Hematopoietic multipotent progenitor cell treated with erythropoietin and hydrocortisone succinate and interleukin-3 and kit ligand, for 4 days (in vitro differentiated cells): ENCODE measurements at places on chromosomes 6 and 20.

DNA sequence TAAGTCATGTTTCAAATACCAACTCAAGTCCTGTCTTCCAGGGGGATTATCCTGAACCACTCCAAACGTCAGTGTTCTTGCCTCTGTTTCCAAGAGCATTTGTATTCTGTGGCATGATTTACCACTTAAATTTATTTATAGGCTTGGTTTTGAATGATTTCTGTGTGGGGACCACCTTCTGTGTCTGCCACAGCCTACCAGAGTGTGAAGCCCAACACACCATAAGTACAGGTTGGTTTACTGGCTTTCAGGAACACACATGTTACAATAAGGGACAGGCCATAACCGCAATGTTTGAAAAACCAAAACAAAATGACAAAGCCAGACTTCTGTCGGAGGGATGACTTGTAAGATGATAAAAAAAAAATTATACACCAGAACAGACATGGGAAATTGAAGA lies 56.5 kb upstream of the MAP3K7 start:
- DNase-seq = peak; percentile 33

DNA sequence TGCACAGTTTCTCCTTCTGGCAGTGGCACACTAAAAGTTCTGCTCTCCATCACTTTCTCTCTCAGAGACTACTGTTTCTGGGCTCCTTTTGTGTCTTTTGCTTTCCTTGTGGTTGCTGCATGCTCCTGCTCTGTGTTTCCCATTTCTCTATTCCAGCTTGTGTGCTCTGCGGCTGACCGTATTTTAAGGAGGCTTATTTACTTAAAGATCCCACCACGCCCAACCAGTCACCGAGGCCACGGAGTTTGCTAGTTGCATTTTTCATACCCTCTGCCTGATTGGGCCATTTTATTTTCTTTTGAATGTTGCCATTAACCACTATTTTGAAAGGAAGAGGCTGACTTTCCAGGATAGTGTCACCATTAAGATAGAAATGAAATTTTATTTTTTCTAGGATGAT lies 626.4 kb upstream of the MMS22L start:
- no peak for DNase-seq

DNA sequence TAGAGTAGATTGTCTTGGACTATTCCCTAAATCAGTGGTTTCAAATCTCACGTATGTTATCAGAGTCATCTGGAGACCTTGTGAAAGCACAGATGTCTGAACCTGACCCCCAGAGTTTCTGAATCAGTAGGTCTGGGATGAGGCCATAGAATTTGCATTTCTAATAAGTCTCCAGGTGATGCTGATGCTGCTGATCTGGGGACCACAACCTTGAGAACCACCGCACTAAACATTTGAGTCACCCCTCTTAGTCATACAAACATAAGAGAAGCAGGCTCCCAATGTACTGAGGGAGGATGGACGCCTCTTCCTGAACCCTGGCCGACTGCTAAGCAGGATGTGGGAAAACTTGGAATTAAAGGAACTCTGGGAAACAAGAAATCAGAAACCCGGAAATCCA lies 187.8 kb upstream of the PRDM1 start:
- no peak for DNase-seq

DNA sequence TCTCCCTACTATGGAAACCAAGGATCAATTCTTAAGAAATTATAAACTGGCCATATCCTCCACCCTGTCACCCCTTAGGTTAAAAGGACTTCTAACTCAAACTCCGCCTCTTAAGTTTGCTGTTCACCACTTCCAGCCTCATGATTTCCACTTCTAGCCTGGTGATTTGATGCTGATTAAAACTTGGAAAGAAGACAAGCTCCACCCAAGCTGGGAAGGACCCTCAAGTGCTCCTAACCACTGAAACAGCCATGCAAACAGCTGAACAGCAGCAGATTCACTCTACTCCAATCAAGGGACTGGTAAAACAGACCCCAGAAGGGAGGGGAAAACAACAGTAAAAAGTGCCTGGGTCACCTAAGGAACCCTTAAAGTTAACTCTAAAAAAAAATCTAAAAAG lies 10.3 kb downstream of the LCA5 start:
- DNase-seq = no peak

DNA sequence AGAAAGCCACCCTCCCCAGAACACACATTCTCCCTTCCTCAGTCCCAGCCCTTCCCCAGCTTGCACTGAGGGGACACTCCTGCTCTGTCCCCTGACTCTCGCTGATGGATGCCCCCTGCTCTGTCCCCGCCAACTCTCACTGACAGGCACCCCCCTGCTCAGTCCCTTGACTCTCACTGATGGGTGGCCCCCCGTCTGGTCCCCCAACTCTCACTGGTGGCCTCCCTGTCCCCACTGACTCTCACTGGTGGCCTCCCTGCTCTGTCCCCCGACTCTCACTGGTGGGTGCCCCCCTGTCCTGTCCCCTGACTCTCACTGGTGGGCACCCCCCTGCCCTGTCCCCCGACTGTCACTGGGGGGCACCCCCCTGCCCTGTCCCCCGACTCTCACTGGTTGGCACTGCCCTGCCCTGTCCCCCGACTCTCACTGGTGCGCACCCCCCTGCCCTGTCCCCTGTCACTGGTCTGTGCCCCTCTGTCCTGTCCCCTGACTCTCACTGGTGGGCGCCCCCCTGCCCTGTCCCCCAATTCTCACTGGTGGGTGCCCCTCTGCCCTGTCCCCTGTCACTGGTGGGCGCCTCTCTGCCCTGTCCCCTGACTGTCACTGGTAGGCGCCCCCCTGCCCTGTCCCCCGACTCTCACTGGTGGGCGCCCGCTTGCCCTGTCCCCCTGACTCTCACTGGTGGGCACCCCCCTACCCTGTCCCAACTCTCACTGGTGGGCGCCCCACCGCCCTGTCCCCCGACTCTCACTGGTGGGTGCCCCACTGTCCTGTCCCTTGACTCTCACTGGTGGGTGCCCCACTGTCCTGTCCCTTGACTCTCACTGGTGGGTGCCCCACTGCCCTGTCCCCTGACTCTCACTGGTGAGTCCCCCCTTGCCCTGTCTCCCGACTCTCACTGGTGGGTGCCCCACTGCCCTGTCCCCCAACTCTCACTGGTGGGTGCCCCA lies 60.9 kb downstream of the GINS1 start:
- DNase-seq = no peak

DNA sequence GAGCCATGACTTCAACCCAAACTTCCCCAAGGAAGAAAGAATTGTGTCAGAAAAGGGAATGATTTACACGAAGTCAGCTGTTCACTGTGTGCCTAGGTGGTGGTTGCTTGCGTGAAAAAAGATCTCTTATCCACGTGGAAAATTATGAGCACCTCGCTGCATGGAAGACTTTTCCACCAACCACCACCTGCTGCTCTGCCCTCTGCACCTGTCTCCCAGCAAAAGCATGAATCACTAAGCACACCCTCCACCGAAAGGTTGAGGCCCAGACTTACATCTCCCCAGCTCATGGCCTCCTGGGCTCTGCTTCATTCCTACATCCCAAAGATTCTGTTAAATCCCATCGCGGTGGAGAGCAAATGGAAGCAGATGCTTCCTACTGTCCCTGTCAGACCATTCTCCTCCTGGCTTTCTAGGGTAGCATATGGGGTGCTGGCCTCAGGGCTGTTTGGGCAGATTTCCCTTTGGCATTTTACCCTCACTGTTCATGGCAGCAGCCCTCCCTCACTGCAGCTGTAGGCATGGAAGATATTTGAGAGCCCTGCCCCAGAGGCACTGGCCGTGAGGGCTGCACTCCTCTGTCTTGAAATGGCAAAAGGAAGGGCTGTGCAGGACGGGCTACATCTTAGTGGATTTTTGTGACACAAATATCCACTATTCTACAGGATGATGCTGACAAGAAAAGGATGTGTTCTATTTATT lies 37.6 kb upstream of the CST5 start:
- DNase-seq = no peak

GRCh38 chr20:46261456-46262253 lies 46.6 kb downstream of the CDH22 start:
- no peak for DNase-seq

DNA sequence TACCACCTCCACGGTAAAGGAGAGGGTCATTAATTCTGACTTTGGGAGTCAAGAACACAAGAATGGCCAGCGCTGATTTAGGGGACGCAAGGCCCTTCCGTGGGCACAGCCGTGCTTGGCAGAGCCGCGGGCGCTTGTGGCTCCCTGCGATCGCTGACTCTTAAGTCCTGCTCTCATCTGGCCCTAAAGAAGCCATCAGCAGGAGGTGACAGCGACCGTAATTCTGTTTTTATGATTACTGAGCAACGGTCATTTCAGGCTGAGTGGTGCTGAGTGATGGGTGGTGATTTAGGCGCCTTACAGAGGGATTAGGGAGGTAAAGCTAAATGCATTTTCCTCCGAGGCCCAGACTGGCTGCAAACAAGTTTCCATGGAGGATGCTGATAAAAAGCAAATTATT lies 364.6 kb upstream of the SULF2 start:
- no peak for DNase-seq

- no peak for DNase-seq
Observed at GRCh38 chr20:11894062-11894461, 23.6 kb upstream of the BTBD3 start.

- DNase-seq = no peak
Observed at GRCh38 chr20:8782804-8783203, 286.1 kb upstream of the PLCB4 start.

DNA sequence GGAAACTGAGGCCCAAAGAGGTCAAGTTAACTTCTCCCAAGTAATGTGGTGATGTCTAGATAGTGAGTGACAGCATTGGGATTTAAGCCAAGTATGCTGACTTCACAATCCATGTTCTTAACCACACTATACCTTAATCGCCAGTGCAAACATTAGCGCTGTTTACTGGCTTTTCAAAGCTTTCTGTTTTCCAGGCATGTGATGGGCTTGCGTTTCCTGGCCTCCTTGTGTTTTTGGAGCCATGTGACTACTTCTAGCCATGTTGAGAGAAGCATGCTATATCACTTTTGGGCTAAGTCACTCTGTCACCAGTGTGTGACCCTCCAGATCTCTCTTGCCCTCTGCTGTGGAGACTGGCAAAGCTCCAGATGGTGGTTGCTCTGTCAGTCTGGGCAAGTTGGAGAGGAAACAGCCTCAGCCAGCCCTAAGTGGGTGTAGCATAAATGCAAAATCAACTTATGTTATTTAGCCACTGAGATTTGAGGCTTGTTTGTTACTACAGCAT lies 76.9 kb downstream of the ANKRD6 start:
- DNase-seq = peak; percentile 88

DNA sequence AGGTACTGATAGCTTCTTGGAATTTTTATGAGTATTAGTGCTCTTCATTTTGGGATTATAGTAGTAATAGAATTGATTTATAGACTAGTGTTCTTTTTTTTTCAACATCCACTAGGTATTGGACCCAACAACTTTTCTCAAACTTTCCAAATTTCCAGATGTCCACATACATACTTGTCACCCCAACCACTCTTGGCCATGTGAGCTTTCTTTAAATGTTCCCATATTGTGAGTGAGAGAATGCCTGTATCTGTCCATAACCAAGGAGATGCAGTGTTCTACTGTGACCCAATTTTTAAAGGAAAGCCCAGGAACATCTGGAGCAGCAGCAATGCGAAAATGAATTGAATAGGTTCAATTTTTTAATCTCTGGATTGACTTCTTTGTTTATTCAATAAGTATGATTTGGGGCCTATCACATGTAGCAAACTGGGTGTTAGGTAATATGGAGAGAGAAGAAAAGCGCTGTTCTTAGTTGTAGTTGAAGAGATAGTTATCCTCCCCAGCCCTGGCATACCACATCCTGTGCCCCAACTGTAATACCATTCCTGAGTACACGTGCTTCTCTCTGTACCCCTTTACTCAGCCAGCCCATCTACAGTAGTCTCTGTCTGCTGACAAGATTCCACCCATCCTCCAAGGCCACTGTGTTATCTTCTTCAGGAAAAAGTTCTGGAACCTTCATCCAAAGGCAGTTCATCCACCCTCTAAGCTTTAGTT lies 116.8 kb upstream of the SUPT3H start:
- peak; percentile 88 for DNase-seq

- peak; percentile 28 for DNase-seq
Observed at GRCh38 chr20:51938559-51939258, 136.4 kb upstream of the SALL4 start.

DNA sequence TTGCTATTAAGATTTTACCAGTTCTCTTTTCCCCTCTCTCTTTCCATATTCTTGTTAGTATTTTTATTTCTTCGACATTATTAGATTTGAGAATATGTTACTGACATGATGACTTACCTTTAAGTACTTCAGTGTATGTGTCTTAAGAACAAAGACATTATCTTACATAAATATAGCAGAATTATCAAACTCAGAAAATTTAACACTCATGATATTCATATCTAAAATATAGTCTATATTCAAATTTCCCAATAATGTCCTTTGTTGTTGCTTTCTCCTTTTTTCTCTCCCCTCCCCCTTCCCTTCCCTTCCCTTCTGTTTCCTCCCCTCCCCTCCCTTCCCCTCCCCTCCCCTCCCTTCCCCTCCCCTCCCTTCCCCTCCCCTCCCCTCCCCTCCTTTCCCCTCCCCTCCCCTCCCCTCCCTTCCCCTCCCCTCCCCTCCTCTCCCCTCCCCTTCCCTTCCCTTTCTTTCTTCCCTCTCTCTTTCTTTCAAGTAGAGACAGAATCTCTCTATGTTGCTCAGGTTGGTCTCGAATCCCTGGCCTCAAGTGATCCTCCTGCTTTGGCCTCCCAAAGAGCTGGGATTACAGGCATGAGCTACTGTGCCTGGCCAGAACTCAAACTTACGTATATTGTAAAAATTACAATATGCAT lies 56.5 kb downstream of the RSPH3 start:
- DNase-seq = no peak

GRCh38 chr6:46184114-46184513 lies 13.3 kb upstream of the ENPP5 start:
- DNase-seq = no peak

DNA sequence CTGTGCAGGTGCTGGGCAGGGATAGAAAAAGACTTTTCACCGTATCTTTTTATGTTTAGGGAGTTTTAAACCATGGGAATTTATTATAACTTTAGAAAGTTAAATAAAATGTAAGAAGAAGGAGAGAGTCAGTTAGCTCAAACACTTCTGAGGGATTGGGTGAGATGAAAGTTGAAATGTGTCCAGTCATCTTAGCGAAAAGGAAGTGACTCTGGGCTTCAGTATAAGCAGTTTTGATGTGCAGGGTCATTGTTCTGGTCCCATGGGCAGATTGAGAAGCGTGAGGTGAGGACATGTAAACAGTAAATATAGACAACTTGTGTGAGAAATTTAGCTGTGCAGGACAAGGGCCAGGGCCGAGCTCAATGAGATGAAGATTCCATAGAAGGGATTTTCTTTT lies 66.9 kb downstream of the TOX2 start:
- peak; percentile 19 for DNase-seq

- no peak for DNase-seq
Observed at GRCh38 chr6:74606582-74607071, 599.2 kb downstream of the COL12A1 start.

DNA sequence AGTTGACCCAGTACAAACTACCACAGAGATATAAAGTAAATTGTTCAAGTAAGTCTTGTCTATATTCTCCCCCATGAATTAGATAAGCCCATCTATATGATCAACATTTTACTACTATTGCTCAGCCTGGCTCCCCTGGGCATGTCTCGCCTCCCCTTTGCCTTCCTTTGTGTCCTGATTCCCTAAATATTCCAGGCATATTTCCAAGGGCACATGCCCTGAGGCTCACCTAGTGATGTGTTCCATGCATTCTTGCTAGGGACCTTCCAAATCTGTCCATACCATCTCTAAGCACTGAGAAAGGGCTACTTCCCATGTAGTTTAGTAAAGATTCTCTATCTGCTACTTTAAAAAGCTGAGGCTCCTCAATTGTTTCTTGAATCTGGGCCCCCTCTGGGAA lies 309.5 kb upstream of the PRND start:
- no peak for DNase-seq

GRCh38 chr6:135842618-135843392 lies 8.7 kb upstream of the PDE7B start:
- no peak for DNase-seq
